Temporal lobe (tissue), 4 donors: ENCODE measurements at places on chromosomes 11 and 22. TPM values are rescaled to one million over a fixed set of nuclear protein-coding genes. Genes with fewer than 3 reads are reported as not detected.

The IGSF22 gene
- total RNA-seq, result under 0.01 TPM

The LRRC4C gene
- total RNA-seq, result 63.4 TPM

The NPAS4 gene
- 10.1 TPM for total RNA-seq

The ALKBH8 gene
- 18.2 TPM for total RNA-seq

The PATE2 gene
- 0.25 TPM for total RNA-seq

The DYNC2H1 gene
- 56.1 TPM for total RNA-seq

The ANO1 gene
- total RNA-seq, result 0.74 TPM

The TCF20 gene
- 45.5 TPM for total RNA-seq

The UNC93B1 gene
- total RNA-seq, result 1.5 TPM

The CST6 gene
- total RNA-seq, result not detected

The MOV10L1 gene
- 2.5 TPM for total RNA-seq

The SIRT3 gene
- 12.3 TPM for total RNA-seq

The H19 gene
- total RNA-seq, result 6.6 TPM

The OR51B5 gene
- total RNA-seq, result 0.74 TPM

The CNTN5 gene
- total RNA-seq, result 6.9 TPM

The ABTB2 gene
- 4.2 TPM for total RNA-seq

The MARK2 gene
- 16.0 TPM for total RNA-seq

The RFPL2 gene
- 0.49 TPM for total RNA-seq

The KCNC1 gene
- 7.4 TPM for total RNA-seq

The DDTL gene
- not detected for total RNA-seq

The MPPED2 gene
- total RNA-seq, result 65.6 TPM

The LRRC32 gene
- total RNA-seq, result 2.0 TPM

The SLC5A1 gene
- total RNA-seq, result not detected

The KCNK4 gene
- 1.5 TPM for total RNA-seq

The NAALADL1 gene
- total RNA-seq, result 1.5 TPM

The ART1 gene
- total RNA-seq, result not detected

The KCNJ11 gene
- 5.7 TPM for total RNA-seq

The SLC5A4 gene
- total RNA-seq, result under 0.01 TPM

The LDLRAD3 gene
- total RNA-seq, result 36.4 TPM

The IFITM10 gene
- 0.49 TPM for total RNA-seq

The OR10A2 gene
- total RNA-seq, result not detected

The ACRV1 gene
- total RNA-seq, result 0.25 TPM

The MAP4K2 gene
- 7.4 TPM for total RNA-seq

The NCAM1 gene
- 514 TPM for total RNA-seq

The WT1 gene
- total RNA-seq, result not detected

The OR10V1 gene
- total RNA-seq, result not detected

The PLXNB2 gene
- 52.4 TPM for total RNA-seq

The SCN2B gene
- 3.0 TPM for total RNA-seq

The NRXN2 gene
- 157 TPM for total RNA-seq

The SLCO2B1 gene
- total RNA-seq, result 10.3 TPM

The C11orf21 gene
- 0.25 TPM for total RNA-seq

The C11orf91 gene
- total RNA-seq, result not detected
